Spleen (tissue), 13 donors: ENCODE measurements at places on chromosomes 4 and X.

- DNase-seq: no peak
Measured at GRCh38 chr4:110751986-110752385, 129.1 kb upstream of the PITX2 start.

GRCh38 chr4:99827857-99828256, 11.2 kb downstream of the DAPP1 start:
- no peak for DNase-seq

GRCh38 chr4:152944666-152945320, 8.7 kb downstream of the FHDC1 start:
- no peak for DNase-seq

- peak; percentile 34 for DNase-seq
Measured at GRCh38 chr4:85514783-85515182, 39.8 kb downstream of the ARHGAP24 start.

DNA sequence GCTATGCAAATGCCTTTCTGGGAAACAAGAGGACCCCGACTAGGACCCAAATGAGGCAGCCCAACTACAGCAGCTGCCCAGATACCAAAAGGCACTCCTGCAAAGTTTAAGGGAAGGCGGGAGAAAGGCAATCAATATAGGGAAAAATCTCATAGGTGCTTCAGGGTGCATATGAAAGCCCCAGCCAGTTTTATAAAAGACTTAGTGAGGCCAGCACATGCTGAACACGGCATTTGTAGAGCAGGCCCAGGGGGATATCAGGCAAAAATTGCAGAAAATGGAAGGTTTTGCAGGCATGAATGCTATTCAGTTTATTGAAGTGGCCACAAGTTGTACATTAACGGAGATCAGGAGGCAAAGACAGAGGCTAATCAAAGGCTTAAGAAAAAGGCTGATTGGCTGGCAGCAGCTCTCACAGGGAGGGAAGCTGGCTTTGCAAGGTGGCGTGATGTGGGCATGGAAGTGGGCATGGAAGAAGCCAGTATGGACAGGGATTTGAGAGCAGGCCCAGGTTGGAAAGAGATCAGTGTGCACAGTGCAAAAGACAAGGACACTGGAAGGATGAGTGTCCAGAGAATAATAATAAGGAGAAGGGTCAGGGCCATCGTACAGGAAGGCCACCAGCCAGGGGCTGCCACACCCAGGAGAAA, 37.7 kb upstream of the UGT2B7 start:
- DNase-seq: no peak

DNA sequence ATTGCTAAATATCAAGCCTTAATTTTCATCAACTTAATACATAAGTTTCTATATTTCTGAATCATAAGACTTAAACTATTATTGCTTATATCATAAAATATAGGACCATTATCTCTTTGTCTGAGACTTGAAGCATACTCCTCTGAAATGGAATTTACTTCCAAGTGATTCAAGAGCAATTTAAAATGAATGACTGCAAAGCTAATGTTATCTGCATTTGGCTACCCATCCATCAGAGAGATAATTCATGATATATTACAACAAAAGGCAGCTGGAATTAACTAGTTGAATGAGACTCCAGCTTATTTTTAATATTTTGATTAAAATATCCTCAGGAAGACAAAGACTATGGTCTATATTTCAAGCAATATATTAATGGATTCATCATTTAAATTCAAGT, 208.6 kb downstream of the UNC5C start:
- DNase-seq: no peak

DNA sequence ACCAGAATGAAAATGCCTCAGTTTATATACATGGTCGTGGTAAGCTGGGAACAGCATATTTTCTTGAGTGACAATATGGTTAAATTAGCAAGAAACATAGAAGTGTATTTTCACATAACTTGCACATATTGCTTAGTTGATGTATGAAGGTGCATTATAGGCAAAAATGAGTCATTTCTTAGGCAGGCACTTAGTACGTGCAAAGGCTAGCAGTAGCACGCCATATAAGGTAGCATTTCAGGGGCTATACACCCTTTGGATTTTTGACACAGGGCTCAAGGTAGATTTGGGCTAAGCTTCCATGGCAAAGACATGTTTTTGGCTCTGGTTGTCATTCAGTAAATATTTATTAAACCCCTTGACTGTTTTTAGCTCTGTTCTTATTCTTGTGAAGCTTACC, 33.1 kb downstream of the PCDH7 start:
- DNase-seq: no peak

- no peak for DNase-seq
Measured at GRCh38 chrX:39843318-39843717, 254.4 kb downstream of the BCOR start.

DNA sequence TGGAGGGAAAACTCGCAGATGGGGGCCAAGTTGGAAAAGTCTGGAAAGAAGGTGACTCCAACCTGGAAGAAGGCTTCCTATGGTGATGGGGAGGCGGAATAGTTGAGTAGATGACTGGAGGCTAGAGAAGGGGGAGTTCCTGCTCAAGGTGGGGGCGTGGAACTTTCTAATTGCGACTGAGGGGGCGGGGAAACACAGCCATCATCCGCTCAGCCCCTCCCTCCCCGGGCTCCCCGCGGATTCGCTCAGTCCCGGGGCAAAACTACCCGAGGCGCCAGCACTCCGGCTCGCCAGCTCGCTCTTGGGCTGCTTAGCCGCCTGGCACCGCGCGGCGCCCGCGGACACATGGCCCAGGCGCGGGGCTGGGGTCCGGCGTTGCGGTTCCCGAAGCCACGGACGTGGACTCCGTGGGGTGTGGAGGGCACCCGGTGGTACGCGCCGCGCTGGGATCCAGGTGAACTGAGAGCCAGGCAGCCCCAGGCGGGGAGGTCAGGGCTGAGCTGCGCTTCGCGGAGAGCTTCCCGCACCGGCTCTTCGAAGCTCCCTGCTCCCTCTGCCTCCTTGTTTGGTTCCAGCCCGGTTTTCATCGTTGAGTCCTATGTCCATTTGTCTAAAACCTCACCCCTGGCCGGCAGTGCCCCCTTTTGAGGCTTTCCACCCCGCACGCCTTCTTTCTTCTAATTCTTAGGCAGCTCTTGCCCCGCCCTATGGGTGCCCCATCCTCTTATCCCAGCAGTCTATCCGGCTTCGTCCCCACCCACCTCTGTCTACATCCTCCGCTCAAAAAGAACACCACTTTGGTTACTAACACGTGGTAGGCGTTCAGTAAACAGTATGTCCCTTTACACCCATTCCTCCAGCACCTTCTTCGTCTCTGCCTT, 38.9 kb downstream of the STARD8 start:
- DNase-seq: peak; percentile 87

GRCh38 chr4:167578906-167579305, 344.6 kb upstream of the SPOCK3 start:
- no peak for DNase-seq

GRCh38 chr4:170090352-170091052, 746 bp upstream of the AADAT start:
- DNase-seq: no peak

- DNase-seq: no peak
Measured at GRCh38 chr4:187128222-187128621, 404.6 kb upstream of the FAT1 start.

DNA sequence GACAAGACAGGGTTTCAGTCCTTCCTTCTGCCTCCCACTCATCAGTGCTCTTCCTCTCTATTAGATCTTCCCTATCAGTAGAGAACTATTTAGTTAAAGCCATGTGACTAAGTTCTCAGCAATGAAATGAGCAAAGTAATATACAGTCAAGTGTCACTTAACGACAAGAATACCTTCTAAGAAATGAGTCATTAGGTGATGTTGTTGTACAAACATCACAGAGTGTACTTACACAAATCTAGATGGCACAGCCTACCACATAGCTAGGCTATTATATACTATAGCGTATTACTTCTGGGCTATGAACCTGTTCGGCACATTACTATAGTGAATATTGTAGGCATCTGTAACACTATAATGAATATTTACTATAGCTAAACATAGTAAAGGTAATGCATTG, 71.3 kb downstream of the POU4F2 start:
- no peak for DNase-seq

DNA sequence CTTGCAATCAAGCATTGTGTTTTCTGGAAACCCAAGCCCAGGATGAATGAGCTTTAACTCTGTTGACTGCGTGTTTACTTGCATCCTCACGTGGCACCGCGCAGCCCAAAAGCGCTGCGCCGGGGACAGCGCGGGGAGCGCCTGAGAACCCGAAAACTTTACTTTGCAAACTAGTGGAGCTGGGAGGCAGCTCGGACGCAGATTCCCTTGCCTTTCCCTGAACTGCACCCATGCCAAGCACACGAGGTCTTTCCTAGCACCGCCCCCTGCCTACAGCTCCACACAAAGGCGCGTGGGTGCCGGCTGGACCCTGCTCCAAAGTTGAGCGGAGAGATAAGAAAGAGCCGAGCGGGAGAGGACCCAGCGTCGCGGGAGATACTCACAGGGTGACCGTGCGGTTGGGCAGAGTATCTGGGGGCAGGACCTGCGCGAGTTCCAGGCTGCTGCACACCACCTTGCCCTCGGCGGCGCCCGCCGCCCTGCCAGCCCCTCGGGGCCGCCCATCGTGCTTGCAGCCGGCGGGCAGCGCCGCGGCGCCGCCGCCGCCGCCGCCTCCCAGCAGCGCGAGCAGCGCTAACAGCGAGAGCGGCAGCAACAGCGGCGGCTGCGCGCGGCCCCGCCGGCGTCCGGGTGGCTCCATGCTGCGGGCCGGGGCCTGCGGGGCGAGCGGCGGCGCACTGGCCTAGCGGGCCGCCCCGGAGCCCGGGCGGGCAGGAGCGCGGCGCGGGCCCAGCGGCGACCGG, 550 bp downstream of the ADGRA3 start:
- DNase-seq: peak; percentile 81
